ENCODE measurements at places on chromosomes 4 and X.

GRCh38 chr4:114056599-114056998 lies 77.2 kb upstream of the ARSJ start:
- no peak for DNase-seq

GRCh38 chrX:66675541-66675940 lies 36.7 kb upstream of the EDA2R start:
- no peak for DNase-seq

DNA sequence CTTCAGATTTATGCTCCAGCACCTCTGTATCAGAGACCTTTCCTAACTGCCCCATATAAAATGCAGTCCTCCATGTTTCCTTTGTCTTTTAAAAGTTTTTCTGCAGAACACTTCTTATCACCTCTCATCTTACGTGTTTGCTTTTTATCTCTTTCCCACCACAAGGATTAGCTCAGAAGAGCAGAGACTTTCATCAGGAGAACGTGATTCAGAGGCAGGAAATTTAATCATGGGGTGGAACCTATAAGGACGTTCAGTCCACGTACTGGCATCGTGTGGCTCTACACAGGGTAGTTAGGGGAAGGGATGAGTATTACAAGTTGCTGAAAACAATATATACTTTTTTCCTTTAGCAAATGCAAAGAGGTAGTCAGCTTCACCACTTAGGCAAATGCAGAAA lies 98.7 kb downstream of the SORBS2 start:
- DNase-seq = no peak

GRCh38 chr4:159145992-159146330 lies 43.1 kb downstream of the RAPGEF2 start:
- no peak for DNase-seq

DNA sequence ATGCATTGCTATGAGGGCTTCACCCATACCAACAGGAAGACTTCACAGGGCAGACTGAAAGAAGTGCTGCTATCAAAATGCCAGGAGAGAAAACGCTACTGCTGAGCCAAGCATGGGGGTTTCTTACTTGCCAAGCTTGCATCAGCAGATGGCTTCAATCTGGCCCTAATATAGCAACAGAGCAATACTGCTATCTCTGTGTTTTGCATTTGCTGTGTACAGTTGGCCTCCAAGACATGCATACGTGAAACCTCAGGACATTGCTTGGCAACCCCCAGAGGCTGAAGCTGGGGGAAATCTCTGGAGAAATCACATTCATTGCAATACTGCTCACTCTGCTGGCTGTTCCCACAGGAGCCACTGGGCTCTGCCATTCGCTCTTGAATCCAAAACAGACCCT lies 127.2 kb upstream of the GPC4 start:
- DNase-seq = no peak

GRCh38 chr4:27084685-27085361 lies 224.2 kb downstream of the STIM2 start:
- DNase-seq = no peak

- no peak for DNase-seq
Measured at GRCh38 chr4:70666369-70666768, at the start of gene JCHAIN. TSS of gene JCHAIN (minus strand) at chr4:70666508. CDS start at chr4:70666490, 18 bp downstream.

DNA sequence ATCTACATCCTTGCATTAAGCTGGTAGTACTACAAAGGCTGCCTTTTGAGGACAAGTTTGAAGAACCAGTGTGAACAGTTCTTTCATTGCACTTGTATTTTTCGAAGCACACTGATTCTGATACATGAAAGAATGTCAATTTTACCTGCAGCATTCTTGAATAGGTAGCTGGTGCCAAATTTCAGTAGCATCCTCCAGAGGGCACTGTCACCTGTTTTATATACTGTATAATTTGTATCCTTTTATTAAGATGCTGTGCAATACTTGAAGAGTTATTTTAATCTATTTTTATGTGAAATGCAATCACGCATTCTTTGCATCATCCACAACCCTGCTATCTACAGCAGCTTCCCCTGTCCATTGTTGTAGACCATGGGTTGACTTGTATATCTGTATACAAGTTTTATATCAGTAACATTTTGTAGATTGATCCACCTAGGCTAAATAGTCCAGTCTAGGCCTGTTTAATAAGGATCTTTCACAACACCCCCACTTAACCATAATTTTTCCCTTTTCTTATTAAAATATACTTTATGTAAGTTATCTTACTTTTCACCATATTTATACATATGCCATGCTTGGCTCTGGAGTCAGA lies 325.7 kb downstream of the PCDH7 start:
- DNase-seq = no peak

GRCh38 chr4:1331591-1332353 lies 15.2 kb upstream of the UVSSA start:
- no peak for DNase-seq

DNA sequence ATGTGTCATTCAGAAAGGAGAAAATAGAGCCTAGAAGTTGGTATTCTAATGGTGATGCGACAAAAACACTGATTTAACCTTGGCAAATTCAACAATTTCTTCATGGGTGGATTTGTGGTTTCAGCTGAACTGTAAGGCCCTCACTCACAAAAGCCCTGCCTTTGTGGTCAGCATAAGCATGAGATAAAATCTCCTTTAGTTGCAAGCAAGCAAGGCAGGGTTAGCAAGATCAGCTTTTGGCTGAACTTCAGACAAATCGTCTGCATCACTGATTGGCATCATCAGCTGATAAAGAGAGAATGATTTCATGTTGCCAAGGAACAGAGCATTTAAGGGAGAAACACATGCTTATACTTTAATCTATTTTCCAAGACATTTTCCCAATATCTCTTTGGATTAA lies 2582.2 kb downstream of the PCDH7 start:
- DNase-seq = no peak

- no peak for DNase-seq
Measured at GRCh38 chr4:53775381-53775780, 184.1 kb upstream of the LNX1 start.

GRCh38 chr4:145697332-145697731 lies 17.4 kb downstream of the C4orf51 start:
- no peak for DNase-seq

Measured in suppressor macrophage (primary cell).